CD4-positive, alpha-beta T cell treated with Interleukin-10 for 1 hour (primary cell): ENCODE measurements at places on chromosomes 4 and X.

GRCh38 chrX:44062840-44063239, 89.7 kb upstream of the NDP start:
- DNase-seq: no peak

- no peak for DNase-seq
Observed at GRCh38 chrX:26295425-26295824, 79.5 kb downstream of the MAGEB5 start.

DNA sequence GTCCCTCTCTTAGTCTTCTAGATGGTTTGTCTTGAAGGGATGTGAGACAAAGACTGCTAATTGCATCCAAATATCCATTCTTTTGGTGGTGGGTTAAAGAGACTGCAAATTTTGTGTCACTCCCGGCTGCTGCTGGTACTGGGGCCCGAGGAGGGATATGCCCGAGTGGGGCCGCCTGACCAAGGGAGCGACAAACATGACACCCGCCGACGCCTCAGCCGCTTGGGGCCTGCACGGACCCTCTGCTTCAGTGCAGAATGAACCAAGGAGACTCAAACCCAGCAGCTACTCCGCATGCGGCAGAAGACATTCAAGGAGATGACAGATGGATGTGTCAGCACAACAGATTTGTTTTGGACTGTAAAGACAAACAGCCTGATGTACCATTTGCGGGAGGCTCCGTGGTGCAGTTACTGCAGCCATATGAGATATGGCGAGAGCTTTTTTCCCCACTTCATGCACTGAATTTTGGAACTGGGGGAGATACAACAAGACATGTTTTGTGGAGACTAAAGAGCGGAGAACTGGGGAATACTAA, 13.6 kb upstream of the ARX start:
- no peak for DNase-seq

DNA sequence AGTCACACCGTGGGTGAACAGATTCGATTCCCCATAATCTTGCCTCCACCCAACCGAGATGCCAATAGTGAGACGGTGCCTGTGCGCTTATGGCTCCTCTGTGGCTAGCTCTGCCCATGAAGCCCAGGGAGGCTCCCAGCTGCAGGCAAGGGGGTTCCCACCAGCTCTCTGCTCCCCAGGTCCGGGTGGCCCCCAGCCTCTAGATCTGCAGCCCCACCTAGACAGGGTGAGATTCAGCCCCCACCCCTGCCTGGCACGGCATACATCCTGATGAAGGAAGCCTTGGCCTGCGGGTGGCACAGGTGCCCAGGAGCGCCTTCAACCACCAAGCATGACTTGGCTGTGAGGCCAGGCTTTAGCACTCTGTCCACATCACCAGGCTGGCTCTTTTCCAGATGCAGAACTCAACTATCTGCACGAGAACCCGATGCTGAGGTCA, 40.6 kb downstream of the WDR1 start:
- DNase-seq: no peak

GRCh38 chr4:158996669-158997074, 106.2 kb upstream of the RAPGEF2 start:
- no peak for DNase-seq

GRCh38 chrX:7996414-7996813, 69.2 kb upstream of the PNPLA4 start:
- peak; percentile 35 for DNase-seq

GRCh38 chrX:133722756-133723155, 262.6 kb downstream of the GPC3 start:
- no peak for DNase-seq

DNA sequence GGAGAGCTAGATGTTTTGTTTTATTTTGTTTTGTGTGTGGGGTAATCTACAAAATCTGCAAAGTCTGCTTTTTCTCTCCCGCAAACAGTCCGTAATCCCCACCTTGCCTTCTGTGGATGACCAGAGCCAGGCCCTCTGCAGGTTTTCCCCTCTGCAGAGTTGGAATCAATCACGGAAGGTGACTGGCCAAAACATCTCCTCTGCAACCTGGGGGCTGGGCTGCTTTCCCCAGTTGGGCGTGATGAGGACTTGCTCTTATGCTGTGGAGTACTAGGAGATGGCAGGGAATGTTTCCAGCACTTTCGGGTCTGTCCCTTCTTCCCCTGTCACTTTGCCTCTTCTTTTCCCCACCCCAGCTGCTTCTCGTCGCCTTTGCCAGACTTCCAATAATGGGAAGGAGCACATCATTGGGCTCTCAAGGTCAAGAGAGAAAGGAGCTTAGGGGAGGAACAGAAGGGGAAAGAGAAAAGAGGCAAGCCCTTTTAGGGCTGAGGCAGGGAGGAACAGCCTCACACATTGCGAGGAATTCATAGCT, 1.1 kb downstream of the TMEM35A start:
- no peak for DNase-seq

DNA sequence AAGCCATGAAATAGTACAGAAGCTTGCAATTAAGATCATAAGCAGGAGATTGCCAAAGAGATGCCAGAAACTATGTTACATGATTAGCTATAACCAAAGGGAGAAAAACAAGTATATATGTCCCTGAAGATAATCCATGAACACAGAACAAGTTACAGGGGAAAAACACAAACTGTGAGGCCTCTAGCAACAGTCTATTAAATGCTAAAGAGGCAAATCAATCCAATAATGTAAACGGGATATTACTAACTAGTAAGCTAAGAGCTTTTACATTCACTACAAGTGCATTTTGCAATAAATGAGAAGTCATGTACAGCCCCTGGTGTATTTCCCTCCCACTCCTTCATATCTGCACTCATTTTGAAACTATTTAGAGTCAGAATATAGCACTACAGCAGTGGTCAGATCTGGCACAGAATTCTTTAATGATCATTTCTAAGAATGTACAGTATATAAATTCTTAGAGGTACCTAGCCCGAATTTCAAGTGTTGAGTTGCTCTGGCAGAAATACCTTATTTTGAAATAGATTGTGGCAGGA, 449.8 kb upstream of the SMIM31 start:
- DNase-seq: no peak

DNA sequence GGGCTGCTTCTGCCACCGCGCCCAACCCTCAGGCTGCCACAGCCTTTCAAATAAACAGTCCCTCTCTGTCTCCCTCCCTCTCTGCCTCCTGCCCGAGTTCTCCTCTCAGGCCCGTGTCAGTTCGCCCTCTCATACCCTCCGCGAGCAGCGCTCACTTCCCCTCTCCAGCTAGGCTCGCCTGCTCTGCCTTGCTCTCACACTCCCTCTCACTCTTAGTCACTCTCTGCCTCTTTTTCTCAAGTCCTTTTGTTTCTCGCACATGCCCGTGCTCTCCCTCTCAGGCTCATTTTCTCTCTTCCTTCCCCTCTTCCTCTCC, 3.2 kb downstream of the EFNB1 start:
- DNase-seq: no peak

GRCh38 chr4:26418107-26418506, 72.2 kb downstream of the CCKAR start:
- DNase-seq: no peak

DNA sequence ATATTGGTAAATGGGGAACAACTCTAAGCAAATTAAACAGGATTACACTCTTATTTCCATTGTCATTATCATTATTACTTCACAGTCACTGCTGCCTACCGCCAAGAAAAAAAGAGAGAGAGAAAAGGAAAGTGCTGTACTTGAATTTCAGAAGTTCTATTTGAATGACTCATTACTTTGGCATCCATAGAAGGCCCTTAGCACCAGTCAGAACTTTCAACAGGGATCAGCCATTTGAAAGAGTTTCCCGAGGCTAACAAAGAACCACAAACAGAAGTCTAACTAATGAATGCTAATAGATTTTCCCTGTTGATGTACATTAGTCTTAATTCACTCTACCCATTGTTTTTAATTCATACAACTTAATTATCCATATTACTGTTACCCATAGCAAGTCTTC, 116.3 kb downstream of the SHROOM4 start:
- no peak for DNase-seq

GRCh38 chr4:186644737-186645261, 78.9 kb downstream of the FAT1 start:
- DNase-seq: no peak

DNA sequence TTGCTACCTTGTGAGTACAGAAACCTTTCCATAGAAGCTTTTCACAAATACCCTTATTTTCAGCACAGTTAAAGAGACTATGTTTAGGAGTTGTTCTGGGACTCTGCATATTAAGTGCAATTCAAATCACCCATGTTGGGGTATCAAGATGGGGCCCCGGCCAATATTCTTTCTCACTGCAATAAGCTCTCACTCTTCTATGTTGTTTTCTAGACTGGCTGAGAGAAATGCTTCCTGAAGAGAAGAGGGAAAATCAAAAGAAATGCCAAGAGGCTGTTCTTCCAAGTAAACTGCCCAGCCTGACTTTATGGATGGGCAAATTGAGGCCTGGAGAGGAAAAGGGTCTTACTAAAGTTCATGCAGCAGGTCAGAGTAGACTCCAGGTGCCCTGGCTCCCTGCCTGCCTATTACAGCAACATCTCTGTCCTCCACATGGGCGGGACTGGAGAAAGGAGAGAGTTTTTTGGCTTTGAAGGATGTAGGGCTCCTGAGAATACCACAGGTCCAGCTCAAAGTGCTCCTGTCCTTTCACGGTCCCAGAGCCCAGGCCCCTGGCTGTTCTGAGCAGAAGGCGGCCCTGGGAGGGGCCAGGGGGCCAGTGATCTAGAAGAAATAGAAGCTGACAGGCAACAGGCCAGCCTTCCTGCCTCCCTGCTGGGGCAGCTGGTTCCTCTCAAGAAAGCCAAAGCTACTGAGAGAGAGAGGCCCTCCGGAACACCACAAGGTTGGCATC, 745 bp upstream of the IQSEC2 start:
- DNase-seq: no peak

DNA sequence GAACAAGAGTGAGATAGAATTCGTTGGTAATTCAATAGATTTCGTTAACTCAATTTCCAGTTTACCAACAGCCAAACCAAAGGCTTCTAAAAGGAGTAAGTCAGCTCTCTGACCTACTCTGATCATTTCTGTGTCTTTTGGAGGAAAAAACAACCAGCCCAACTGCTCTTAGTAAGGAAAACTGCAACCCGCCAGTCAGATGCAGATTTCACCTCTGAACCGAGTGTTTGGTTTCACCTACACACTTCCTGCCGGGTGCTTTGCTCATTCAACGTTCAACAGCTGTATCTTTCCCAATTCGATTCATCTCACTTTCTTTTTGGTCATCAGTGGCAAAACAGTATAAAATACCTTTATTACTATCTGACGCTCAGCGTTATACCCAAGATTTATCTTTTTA, 24.5 kb downstream of the TMSB4X start:
- DNase-seq: peak; percentile 58

DNA sequence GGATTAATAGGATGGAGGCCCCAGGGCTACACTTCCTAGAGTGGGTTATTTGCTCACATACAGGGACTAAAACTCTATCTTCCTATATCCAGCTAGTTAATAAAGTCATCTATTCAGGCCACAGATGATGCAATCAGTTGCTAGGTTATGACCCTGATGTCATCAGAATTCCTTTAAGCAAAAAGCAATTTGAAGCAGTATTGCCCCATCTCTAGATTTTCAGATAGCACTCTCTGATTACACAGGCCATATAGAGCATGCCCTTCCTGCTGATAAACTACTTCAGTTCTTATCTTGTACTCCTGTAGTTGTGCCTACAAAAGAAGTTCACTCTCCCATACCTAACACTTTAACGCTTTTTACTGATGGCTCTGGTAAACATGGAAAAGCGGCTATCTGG, 84.8 kb downstream of the TMEM144 start:
- no peak for DNase-seq

DNA sequence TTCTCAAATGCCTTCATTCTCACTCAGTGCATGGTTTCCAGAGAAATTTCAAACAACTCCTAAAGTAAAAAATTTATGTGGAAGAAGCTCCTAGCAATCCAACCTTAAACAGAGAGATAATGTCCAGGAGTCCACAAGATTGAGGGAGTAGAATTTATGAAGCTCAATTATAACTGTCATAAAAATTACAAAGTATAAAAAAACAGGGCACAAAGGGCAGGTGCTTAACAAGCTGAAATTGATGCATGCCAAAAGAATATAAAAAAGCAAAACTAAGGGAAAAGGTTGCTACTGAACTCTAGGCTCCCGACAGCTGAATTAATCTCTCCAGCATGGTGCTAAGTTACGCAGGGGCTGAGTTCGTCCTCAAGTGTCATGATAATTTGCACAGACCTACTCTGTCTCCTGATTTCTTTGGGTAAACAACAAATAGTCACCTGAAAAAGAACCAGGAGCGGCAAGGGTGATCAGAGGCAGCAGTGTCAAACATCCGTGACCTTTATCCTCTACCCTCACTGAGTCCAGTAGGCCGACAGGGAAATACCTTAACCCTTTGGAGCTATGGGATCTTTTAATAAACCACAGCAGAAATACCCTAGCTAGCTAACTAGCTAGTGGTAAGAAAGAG, 47.2 kb upstream of the RELL1 start:
- no peak for DNase-seq

DNA sequence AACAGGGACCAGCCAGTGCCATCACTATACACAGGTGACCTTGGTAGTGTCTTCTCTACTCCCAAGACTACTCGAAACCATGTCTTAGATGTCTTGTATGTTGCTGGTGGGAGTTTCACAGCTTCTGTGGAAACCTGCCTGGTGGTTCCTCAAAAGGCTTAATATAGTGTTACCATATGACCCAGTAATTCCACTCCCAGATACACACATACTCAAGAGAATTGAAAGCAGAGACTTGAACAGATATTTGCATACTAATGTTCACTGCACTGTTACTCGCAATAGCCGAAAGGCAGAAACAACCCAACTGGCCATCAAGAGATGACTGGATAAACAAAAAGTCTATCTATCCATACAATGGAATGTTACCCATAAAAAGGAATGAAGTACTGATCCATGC, 3.1 kb downstream of the TFDP3 start:
- DNase-seq: no peak
